Pulmonary artery endothelial cell (primary cell): ENCODE measurements at places on chromosomes 13 and 19. TPM values are rescaled to one million over a fixed set of nuclear protein-coding genes. Genes with fewer than 3 reads are reported as not detected.

The TMEM238 gene
- total RNA-seq = 0.21 and 0.46 TPM in 2 replicates

The WIZ gene
- total RNA-seq = 6.0 and 8.5 TPM in 2 replicates

The ZNF432 gene
- 4.6 and 7.2 TPM in 2 replicates for total RNA-seq

The SULT2B1 gene
- 0.07 TPM in 1 of 2 replicates, not detected in the other for total RNA-seq

The WDR87 gene
- total RNA-seq = not detected in 2 replicates

The EPSTI1 gene
- 2.8 and 3.5 TPM in 2 replicates for total RNA-seq

The CCDC194 gene
- 0.13 and 0.63 TPM in 2 replicates for total RNA-seq

The ADM5 gene
- total RNA-seq = 0.40 and 0.74 TPM in 2 replicates

GRCh38 chr19:34838248-34838647, 65.2 kb upstream of the ZNF599 start:
- no peak for DNase-seq

GRCh38 chr13:76845865-76846264, 40.3 kb downstream of the KCTD12 start:
- no peak for DNase-seq

DNA sequence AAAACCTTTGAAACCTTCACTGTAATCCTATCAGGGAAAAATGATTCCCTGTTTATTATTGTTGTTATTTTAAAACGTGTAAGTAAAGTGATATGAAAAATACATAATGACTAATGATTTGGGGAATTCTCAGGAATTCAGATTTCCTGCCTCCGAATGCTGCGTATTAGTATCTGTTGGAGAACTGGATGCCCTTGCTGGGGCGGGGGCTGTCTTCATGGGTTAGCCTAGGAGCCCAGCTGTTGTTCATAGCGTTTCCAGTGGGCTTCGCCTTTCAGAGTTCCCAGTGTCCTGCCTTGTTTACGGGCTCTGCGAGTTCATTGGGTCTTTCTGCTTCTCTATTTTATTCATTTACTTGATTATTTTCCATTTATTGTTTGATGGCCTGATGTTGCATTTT, 18.4 kb downstream of the NAXD start:
- DNase-seq = no peak

- no peak for DNase-seq
These were observed 76.8 kb upstream of the ZNF835 start for GRCh38 chr19:56748378-56748777.

DNA sequence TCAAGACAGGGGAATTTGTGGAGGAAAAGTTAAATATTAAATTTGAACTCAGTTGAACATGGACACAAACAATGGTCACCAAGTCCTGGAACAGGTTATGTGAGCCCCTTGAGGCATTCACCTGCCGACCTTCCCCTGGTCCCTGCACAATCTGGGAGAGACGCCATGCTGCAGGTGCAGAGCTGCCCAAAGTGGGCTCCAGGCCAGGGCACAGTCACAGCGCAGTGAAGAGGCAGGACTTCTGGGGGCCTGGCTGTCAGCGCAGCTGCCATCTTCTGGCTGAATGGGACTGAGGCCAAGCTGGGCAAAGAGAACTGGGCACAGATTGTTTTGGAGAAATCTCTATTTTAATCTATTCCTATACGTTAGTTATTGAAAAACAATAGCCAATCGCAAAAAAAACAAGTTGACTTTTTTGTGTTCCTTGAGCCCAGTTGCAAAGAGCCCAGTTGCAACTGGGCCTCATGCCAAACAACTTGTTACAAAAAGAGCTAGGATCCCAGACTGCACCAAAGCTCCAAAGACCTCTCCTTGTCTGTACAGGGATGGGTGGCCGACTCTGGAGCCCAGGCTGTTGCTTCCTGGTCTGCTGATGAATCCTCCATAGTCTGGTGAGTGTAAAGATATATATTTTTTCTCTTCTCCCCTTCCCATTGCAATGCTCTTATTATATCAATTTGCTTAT, 1.2 kb upstream of the ZNF626 start:
- no peak for DNase-seq

DNA sequence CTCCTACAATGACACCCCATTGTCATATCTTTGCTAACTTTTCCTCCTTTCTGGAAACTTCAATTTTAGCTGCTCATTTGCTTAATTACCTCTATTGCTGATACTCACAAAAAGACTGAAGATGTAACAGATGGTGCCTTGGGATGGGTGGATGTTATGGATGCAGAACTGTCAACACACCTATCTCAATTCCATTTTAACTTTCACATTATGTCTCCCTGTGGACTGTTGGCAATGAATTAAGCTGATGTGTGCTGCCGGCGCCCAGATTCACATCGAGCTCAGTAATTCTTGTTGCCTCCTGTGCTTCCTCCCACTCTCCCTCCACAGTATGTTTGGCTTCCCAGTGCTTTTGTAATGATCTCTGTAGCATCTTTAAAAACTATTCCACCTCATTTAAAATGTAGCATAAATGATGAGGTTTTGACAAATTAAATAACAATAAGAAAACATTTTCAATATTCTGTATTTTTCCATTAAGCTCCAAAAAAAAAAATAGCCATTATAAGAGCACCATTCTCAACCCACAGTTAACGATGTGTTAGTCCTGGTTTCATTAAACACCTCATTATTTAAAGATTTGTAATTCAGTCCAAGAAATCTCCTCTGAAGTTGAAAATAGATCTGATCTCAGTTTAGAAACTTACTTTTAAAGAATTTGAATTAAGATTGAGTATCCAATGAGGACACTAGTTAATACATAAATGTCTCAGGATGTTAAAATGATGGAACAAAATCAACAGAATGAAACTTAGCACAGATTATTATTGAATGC, 99.9 kb upstream of the FAM216B start:
- DNase-seq = no peak

DNA sequence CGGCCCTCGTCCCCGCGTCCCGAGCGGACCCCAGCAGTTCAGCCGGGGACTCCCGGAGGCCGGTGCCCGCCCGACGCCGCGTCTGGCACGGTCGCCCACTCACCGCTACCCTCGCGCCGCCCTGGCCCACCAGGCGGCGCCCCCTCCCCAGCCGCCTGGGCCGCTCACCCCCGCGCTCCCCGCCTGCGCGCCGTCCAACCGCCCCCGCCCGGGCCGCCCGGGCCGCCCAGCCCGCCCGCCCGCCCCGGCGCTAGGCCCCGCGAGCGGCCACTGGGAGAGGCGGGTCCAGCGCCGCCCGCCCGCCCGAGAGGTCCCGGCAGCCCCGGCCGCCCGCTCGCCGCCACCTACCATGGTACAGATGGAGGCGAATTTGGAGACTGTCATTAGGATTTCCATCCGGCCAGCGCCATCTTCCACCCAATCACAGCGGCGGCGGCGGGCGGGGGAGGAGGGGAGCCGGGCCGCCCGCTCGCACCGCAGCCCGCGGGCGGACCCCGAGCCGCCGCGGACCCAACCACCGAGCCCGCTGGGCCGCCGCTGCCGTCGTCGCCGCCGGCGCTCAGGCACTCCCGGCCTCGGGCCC, at the start of gene USP12:
TSS of gene USP12 (minus strand) at position 568 of the 583 bp plus-strand sequence. CDS start at position 396, 172 bp downstream.
- no peak for DNase-seq

GRCh38 chr19:14174883-14175282, 31.1 kb downstream of the ADGRL1 start:
- no peak for DNase-seq

- DNase-seq = no peak
These were observed 634.0 kb downstream of the TBC1D4 start for GRCh38 chr13:74847966-74848365.

- DNase-seq = no peak
These were observed 428 bp downstream of the RASAL3 start for GRCh38 chr19:15463861-15464371.

DNA sequence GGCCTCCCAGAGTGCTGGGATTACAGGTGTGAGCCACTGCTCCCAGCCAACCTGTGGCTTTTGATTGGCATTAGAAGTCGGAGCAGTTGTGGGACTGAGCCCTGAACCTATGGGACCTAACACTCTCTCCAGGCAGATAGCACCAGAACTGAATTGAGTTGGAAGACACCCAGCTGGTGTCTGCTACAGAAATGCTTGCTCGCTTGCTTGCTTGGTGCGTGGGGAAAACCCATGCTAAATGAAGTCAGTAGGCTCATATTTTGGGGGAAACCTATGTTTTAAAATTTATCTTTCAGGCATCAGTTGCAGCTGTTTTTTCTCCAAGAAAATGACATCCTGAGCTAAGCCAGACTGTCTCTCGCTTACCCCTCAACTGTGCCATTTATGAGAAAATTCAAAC, 158.5 kb upstream of the RFC3 start:
- DNase-seq = no peak

- no peak for DNase-seq
These were observed 4.2 kb downstream of the FCHO1 start for GRCh38 chr19:17755443-17755890.

DNA sequence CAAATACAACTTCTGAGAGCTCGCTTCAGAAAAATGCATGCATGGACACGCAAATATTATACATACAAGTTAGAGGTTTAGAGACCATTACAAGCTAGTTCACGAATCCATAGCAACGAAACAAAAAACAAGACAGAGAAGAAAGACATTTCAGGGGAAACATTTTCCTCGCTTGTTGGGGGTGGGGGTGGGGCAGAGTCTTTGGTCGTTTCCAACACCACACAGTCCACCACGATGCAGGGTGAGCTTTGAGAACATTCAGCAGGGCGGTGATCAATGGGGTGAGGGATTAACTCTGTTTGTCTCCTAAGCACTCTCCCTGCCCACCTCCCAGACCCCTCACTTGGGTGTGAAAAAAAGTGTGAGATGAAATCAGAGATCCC, 651 bp downstream of the OXGR1 start:
- DNase-seq = no peak

GRCh38 chr13:100694722-100695508, 20.3 kb upstream of the TMTC4 start:
- no peak for DNase-seq

DNA sequence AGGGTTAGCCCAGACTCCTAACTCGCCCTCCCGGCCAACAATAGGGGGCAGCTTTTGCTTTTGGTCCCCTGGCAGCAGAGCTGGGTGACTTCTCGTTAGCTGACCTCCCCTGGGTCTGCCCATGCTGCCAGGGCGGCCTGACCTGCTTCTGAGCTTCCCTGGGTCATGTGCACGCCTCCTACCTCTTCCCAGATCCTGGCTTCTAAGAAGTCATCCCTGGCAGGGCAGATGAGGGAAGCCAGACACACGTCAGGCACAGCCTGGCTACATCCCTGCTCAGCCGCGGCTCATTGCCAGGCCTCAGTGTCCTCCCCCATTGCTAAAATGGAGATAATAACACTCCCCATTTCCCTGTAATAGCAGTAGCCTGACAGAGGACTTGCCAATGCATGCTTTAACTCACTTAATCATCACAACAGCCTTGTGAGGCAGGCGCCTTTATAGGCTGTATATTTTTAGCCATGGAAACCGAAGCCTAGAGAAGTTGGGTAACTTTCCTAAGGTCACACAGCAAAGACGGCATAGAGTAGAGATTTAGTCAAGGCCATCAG, 2.1 kb downstream of the KCNK6 start:
- DNase-seq = no peak

DNA sequence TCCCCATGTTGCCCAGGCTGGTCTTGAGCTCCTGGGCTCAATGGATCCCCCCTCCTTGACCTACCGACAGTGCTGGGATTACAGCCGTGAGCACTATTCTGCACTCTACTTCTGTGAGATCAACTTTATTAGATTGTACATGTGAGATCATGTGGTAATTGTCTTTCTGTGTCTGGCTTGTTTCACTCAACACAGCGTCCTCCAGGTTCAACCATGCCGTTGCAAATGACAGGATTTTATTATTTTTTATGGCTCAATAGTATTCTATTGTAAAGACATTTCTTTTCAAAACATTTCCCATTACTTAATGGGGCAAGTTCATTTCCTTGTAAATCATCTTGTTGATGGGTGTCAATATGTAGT, 1.5 kb upstream of the OBI1 start:
- DNase-seq = no peak

GRCh38 chr19:38028913-38029510, 122.0 kb downstream of the SIPA1L3 start:
- no peak for DNase-seq

GRCh38 chr19:29088761-29089160, 124.2 kb downstream of the UQCRFS1 start:
- no peak for DNase-seq

- no peak for DNase-seq
These were observed 282.2 kb upstream of the SOX21 start for GRCh38 chr13:94994506-94994905.
